ENCODE measurements at places on chromosomes 7 and 10. TPM values are rescaled to one million over a fixed set of nuclear protein-coding genes. Genes with fewer than 3 reads are reported as not detected.

The NHLRC2 gene
- total RNA-seq, result 9.8 TPM

The OIT3 gene
- total RNA-seq, result not detected

The NRCAM gene
- 62.1 TPM for total RNA-seq

DNA sequence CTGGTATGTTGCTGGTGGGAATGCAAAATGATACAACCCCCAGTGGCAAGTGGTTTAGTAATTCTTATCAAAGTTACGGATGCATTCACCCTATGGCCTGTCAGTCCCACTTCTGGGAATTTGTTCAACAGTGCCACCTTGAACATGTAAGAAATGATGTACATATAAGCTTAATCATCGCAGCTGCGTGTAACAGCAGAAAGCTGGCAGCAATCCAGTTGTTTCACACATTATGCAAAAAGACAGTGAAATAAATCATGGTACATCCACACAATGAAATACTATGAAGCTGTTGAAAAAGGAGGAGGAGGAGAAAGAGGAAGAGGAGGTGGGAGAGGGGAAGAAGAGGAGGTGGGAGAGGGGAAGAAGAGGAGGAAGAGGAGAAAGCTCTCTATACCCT, 76.2 kb upstream of the MYL10 start:
- DNase-seq, result no peak

DNA sequence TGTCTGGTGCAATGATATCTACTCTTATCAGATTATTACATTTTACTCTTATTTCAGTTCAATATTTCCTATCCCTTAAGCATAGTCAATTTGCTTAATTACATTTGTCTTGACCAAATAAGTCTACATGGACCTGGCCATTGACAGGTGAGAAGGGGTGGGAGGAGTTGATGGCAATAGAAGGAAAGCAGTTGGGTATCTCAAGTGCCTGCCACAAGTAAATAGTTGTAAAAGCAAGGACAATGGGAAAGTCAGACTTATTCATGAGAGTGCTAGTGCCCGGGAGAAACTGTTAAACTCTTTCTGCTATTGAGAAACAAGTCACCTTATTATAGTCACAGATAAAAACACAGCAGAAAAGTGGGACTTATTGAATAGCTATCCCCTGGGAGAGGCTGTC, 32.4 kb upstream of the HGF start:
- DNase-seq, result no peak

DNA sequence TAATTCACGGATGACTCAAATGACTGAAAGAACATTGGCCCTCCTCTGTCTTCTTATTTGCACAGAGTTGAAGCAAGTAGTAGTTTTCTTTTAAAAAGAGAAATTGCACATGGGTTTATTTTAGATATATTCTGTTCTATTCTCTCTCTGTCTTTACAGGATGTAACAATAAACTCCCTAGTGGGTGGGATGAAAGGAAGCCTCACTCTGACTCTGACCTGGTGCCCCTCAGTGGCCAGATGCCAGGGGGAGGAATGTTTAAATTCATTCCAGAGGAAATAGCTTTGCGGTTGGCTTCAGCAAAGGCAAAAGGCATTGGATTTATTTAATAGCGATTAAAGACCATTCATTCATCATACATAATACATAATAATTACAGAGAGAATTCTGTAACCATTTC, 156.4 kb upstream of the MTPN start:
- DNase-seq, result no peak

- DNase-seq, result no peak
Observed at GRCh38 chr7:930975-931758, 23.3 kb downstream of the ADAP1 start.

DNA sequence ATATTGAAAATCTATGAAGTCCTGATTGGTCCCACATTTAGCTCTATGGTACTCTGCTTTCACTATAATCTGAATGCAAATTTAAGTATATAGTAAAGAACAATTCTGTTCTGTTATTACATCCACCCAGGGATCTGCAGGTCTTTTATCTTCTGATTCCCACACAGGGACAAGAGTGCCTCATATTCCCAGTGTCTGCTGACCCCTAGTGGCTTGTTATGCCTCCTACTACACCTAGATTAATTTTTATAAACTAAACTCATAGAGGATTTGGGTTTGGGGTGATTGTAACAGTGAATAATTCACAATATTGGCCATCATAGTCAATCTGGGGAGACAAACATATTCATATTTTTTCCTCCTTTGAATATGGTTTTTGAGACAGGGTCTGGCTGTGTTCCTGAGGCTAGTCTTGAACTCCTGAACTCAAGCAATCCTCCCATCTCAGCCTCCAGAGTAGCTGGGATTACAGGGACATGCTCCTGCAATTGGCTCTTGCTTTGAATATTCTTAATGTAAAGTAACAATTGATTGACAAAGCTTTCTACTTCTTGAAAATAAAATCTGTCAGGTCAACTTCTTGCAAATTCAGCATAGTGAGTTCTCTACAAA, 282.1 kb downstream of the KCND2 start:
- DNase-seq, result peak; percentile 29

Data from Caki2 (cell line).